ENCODE measurements at places on chromosomes 3 and 15. TPM values are rescaled to one million over a fixed set of nuclear protein-coding genes. Genes with fewer than 3 reads are reported as not detected.

DNA sequence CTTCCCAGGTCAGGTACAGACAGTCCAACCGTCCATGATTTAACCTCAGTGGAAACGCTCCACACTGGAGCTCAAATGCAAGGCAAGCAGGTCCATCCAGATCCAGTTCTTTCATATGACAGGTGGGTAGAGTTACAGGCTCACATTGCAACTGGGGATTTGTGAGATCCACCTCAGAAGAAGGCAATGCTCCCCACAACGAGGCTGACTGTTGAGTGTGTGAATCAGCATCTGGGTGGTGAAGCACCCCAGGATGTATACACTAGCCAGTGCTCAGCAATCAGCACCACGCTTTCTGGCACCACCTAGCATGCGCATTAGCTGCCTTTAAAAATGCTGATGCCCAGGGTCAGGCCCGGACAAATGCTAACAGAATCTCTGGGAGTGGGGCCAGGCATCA lies 343.5 kb upstream of the ICE2 start:
- DNase-seq: no peak

- no peak for DNase-seq
These were observed 8.4 kb downstream of the TBC1D21 start for GRCh38 chr15:73881579-73882320.

DNA sequence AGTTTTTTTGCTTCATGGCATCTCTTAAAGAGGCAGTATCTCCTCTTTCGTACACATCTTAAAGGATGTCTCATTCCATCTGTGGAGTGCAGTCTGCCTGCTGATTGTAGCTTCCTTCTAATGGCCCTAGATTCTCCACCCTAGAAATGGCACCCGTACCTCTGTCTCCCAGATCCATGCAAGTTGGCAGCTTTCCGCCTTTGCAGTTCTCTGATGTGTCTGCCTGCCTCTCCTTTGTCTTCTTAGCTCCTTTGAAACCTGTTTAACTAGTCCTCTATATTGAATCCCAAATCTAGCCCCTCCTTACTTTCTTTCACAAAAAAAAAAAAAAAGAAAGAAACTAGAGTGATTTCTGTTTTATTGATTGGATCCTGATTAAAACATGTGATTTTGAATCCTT lies 1025.0 kb downstream of the ZPLD1 start:
- DNase-seq: no peak

- no peak for DNase-seq
These were observed 354.9 kb upstream of the ADAMTS9 start for GRCh38 chr3:65042675-65043074.

DNA sequence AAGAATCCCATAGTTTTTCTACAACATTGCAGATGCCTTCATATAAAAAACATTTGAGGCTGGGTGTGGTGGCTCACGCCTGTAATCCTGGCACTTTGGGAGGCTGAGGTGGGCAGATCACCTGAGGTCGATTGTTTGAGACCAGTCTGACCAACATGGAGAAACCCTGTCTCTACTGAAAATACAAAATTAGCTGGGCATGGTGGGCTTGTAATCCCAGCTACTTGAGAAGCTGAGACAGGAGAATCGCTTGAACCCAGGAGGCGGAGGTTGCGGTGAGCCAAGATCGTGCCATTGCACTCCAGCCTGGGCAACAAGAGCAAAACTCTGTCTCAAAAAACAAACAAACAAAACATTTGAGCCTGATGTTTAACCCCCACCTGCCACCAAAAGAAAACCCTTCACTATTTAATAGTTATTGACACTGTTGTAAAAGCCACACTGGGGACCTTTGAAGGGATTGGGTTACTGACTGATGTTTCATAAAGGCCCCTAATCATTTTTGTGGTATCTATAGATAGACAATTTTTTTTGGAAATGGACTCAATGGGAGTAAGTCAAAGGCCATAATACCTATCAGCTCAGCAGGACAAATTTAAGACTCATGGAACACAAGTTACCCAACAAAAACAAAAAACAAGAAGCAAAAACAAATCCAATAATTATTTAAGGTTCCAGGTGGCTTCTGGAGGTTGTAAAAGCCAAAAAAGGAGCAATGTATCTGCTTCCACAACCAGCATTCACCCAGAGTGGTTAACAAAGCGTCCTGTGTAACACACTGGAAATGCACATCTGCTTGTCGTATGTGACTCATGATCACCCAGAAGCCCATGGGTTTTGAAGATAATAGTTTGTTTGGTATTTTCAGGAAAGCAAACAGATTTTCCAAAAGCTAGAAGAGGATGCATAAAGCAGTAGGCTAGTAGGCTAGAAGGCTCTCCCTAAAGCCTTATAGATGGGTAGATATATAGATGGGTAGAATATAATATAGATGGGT lies 41.2 kb downstream of the CDCP1 start:
- no peak for DNase-seq

NTRK3 gene
- total RNA-seq: 5.1 TPM

- DNase-seq: no peak
These were observed 62.1 kb downstream of the SLCO3A1 start for GRCh38 chr15:91915576-91915975.

CCDC39 gene
- not detected for total RNA-seq

DNA sequence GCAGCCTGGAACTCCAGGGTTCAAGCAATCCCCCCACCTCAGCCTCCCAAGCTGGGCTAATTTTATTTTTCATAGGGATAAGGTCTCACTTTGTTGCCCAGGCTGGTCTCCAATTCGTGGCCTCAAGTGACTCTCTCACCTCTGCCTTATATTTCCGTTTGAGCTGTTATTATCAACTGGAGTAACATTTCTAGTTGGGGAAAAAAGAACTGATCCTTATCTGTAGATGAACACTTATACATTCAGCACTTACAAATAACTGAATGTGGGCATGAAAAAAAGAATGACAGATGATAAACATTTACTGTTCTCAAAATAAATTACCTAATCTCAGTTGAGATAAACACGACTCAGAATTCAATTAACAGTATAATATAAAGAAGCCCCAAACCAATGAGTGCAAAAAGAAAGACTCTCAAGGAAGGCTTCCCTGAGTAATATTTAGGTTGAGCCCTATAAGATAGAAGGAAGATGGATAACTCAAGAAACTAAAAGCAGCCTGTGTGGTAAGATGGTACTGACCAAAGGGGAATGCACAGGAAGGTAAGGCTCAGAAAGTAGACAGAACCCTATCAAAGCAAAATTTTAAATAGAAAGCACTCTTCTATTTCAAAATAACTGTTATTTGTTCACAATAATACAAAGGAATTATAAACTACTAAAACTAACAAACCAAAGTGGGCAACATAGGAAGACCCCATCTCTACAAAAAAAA lies 11.8 kb downstream of the UBE3A start:
- DNase-seq: no peak

- no peak for DNase-seq
These were observed 57.7 kb downstream of the SUMF1 start for GRCh38 chr3:4409415-4409814.

Measured in Right ventricle myocardium inferior (tissue), 1 donor.